ENCODE measurements at places on chromosomes 11 and 22. TPM values are rescaled to one million over a fixed set of nuclear protein-coding genes. Genes with fewer than 3 reads are reported as not detected.

Gene IGF2
- 7.4 TPM for total RNA-seq

DNA sequence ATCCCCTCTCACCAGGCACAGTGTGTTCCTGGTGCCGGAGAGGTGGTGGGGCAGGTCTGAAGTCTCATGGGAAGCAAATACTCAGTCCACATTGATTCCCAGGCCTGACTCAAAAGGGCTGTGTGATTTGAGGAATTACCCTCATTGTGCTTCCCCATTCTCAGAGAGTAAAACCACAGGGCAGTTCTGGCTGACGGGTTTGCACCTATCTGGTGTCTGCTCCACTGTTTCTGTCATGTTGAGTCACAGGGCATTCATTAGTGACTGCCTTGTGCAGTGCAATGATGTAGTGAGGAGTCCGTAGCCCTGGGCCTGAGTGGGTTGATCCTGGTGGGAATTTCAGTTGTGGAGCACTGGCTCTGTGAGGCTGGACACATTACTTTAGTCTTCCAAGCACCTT, 85.2 kb upstream of the ARHGAP20 start:
- no peak for ATAC-seq

Gene GAL
- 1.6 TPM for total RNA-seq

GRCh38 chr11:120153221-120153620, 15.3 kb upstream of the TRIM29 start:
- no peak for ATAC-seq

DNA sequence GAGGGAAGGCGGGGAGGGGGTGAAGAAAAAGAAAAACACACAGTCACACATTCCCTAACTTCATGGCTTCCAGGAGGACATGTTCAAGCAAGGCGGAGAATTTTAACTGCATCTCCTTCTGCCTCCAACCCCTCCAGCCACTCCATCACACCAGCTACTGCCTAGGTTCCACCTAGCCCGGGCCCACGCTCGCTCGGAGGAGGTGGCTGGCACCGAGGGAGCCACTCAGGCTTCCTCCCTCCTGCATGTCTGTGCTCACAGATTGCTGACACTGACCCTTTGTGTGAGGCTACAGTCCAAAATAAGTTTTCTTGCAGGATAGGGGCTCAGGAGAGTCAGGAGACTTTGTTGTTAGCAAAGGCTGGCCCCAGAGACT, 9.4 kb upstream of the OPCML start:
- no peak for ATAC-seq

DNA sequence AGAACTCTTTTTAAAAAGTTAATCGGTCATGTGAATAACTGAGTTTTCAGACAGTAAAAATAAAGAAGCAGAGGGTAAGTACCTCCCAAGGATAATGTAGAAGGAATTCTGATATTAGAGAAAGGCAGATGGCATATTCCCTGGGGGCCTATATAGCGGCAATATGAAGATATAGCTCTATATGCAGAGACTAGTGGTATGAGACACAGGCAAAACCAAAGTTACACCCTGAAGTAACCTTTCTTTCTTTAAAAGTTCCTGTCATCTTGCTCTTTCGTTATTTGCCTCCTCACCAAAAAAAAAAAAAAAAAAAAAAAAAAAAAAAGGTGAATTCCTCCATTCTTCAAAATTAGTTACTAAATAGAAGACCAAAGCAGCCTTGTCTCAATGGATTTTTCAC, 76.2 kb upstream of the ARHGAP32 start:
- ATAC-seq = no peak

DNA sequence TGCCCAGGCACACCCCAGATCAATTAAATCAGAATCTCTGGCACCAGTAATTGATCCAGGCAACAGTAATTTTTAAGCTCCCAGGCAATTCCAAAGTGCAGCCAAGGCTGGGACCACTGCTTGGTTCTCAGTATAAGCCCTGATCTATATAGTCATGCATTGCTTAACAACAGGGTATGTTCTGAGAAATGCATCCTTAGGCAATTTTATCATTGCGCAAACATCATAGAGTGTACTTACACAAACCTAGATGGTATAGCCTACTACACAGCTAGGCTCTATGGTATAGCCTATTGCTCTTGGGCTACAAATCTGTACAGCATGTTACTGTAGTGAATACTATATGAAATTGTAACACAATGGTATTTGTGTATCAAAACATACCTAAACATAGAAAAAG, 651 bp upstream of the C11orf42 start:
- ATAC-seq = no peak

- ATAC-seq = peak; percentile 97
Observed at GRCh38 chr11:47514825-47515647, 37.9 kb downstream of the CELF1 start.

- no peak for ATAC-seq
Observed at GRCh38 chr11:127130321-127130720, 129.8 kb upstream of the KIRREL3 start.
